Renal cortex interstitium (tissue), 15 donors: ENCODE measurements at places on chromosomes 4 and X.

- no peak for DNase-seq
These were observed 84.0 kb downstream of the PABPC4L start for GRCh38 chr4:134117392-134118183.

DNA sequence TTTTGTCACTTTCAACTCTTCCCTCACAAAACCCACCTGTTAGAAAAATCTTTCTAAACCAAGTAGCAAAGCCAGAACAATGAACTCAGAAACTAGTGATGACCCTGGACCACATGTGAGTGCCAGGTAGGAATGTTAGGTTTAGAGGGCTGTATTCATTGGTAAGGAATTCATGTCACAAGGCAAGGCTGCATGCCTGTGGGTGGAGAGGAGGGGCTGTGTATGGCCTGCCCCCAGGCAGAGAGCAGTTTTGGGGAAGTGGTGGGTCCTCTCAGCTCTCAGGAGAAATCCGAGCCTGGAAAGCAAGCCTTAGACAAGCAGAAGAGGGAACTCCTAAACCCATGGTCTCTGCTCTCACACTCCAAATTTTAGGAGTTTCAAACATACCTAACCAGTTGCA lies 2.4 kb downstream of the RNF175 start:
- no peak for DNase-seq

GRCh38 chr4:127623797-127624083 lies 9.0 kb upstream of the INTU start:
- DNase-seq, result no peak

GRCh38 chr4:89071311-89071710 lies 14.3 kb upstream of the FAM13A start:
- DNase-seq, result no peak

- no peak for DNase-seq
These were observed 127.8 kb upstream of the TBL1X start for GRCh38 chrX:9337046-9337445.

DNA sequence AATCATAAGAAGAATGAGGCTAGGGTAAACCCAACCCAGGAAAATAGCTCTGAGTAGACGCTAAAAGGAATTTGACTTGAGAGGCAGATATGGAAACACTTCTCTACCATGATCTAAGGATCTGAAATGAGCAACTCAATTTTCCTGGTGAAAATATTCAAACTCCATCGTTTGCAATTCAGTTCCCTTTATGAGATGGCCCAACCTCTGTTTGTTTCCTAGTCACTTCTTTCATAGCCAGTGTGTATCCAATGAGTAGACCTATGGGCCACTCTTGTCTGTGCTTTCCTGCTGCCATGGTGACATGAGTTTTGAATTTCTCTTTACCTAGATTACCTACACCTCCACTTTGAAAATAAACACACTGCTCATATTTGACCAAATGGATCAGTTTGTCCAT lies 176.2 kb upstream of the GPRIN3 start:
- DNase-seq, result no peak

- DNase-seq, result no peak
These were observed 125.3 kb downstream of the CCNG2 start for GRCh38 chr4:77282305-77282704.
